ENCODE measurements at places on chromosomes 4 and X. TPM values are rescaled to one million over a fixed set of nuclear protein-coding genes. Genes with fewer than 3 reads are reported as not detected.

DNA sequence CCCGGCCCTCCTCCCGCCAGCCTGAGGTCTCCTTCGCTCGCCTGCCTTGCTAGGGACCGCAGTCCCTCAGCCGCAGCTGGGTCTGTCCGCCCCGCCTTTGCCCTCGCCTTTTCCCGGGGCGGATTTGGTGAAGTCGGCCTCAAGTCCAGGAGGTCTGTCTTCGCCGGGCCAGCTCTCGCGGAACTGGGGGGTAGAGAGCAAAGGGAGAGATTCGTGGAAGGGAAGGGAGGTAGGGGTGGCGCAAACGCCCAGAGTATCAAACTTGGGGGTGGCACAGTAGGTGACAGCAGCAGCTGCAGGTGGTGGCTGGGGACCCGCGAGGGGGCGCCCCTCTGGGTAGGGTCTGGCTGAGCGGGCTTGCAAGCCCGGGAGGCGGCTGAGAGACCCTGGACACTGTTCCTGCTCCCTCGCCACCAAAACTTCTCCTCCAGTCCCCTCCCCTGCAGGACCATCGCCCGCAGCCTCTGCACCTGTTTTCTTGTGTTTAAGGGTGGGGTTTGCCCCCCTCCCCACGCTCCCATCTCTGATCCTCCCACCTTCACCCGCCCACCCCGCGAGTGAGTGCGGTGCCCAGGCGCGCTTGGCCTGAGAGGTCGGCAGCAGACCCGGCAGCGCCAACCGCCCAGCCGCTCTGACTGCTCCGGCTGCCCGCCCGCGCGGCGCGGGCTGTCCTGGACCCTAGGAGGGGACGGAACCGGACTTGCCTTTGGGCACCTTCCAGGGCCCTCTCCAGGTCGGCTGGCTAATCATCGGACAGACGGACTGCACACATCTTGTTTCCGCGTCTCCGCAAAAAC, at the start of gene NPY2R:
Gene NPY2R, plus strand, starts transcription at position 379 of the 797 bp plus-strand sequence. CDS start 5,304 bp downstream, outside the sequence.
- H3K4me3 ChIP-seq, result peak within 1 kb of the TSS; percentile 89
- DNase-seq, result peak; percentile 78
- no peak within 1 kb of the TSS for H3K27ac ChIP-seq
- H3K27me3 ChIP-seq, result peaks cover 7% of the 10 kb centered on the region
- H3K4me1 ChIP-seq, result no peaks in the 10 kb centered on the region
- no peaks in the 10 kb centered on the region for H3K36me3 ChIP-seq

DNA sequence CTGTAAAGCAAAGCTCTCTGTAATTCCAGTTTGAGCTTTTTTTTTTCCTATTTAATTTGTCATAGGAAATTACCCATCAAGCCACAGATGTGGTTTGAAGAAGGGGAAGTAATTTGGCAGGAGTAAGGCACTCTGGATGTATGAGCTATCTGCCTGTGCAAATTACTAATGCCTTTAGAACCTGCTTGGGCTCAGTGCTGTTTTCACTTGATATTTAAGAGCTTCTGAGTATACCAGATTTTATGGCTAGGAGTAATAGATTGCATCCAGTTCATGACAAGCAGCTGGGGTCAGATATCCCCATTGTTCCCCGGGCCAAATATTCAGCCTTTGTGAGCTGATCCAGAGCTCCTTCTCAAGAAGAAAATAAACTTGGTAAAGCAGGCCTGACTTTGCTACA, 89.1 kb downstream of the DCAF8L2 start:
- H3K36me3 ChIP-seq, result no peaks in the 10 kb centered on the region
- no peaks in the 10 kb centered on the region for H3K27me3 ChIP-seq
- no peak for DNase-seq
- no peaks in the 10 kb centered on the region for H3K4me1 ChIP-seq
- no peak overlapping the region for H3K27ac ChIP-seq

- no peaks in the 10 kb centered on the region for H3K27me3 ChIP-seq
- no peaks in the 10 kb centered on the region for H3K4me1 ChIP-seq
- H3K27ac ChIP-seq, result no peak within 1 kb of the TSS
- H3K4me3 ChIP-seq, result peak within 1 kb of the TSS; percentile 51
- H3K36me3 ChIP-seq, result peaks cover 8% of the 10 kb centered on the region
Measured at GRCh38 chrX:10156199-10157031, at the start of gene CLCN4. CLCN4 (plus strand) TSS chrX:10156975; CDS start chrX:10185033, 28,058 bp downstream.

- H3K36me3 ChIP-seq, result no peaks in the 10 kb centered on the region
- no peak for DNase-seq
- no peak overlapping the region for H3K4me3 ChIP-seq
- H3K27ac ChIP-seq, result no peak overlapping the region
- H3K4me1 ChIP-seq, result peaks cover 10% of the 10 kb centered on the region
Measured at GRCh38 chr4:85676850-85677590, 202.1 kb downstream of the ARHGAP24 start.

DNA sequence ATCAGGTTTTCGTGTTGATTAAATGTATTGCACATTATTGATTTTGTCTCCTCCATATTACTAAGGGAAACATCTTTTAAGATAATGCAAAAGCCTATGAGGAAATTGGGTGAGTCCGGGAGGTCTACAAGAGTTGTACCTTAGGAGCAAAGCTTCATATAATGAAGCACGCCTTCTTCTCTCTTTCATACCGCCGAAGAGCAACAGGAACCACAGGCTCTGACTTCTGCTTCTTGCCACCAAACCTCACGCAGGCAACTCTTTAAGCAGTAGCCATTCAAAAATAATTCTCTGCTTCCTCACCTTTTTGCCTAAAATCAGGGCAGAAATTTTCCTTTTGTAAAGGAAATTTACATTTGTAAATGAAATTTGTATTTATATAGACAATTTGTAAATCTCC, 139.6 kb downstream of the SPRY1 start:
- H3K27me3 ChIP-seq, result no peaks in the 10 kb centered on the region
- no peak for DNase-seq
- H3K4me1 ChIP-seq, result no peaks in the 10 kb centered on the region

- H3K4me3 ChIP-seq, result no peak overlapping the region
- no peaks in the 10 kb centered on the region for H3K4me1 ChIP-seq
- H3K36me3 ChIP-seq, result peaks cover 10% of the 10 kb centered on the region
Measured at GRCh38 chr4:1470816-1471442, 64.7 kb upstream of the NKX1-1 start.

DNA sequence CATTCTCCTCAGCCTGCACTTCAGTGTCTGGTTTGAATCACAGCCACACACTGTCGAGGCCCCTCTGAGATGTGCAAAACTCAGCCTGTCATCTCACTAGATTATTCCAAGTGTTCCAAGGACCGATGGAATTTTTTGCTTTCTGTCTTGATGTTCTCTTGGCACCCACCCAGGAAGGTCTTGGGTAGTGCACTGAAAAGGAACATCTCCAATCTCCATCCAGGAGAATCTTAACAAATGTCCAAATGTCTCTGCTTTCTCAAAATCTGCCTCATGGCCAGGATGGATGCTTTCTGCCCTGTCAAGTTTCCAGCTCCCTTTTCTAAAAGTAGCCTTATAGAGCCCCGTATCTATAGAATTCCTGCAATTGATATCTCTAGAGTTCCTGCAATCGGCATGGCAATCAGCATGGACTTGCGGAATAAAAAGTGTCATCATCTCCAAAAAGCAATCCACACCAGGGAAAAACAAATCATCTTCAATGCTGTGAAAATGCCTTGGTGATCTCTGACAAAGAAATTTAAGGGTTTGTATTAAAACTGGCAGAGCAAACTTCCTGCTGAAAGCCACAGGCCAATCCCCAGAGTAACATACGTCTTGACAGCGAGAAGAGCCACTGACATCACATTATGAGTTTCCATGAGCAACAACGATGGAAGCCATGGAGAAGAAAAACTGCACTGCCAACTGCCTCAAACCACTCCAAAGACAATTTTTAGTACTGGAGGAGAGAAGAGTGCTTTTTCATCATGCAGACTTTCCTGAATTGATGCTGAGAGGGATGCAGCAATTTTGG, 215.3 kb upstream of the FAM9B start:
- H3K36me3 ChIP-seq, result peaks cover 36% of the 10 kb centered on the region
- peaks cover 2% of the 10 kb centered on the region for H3K4me1 ChIP-seq
- DNase-seq, result no peak
- no peak overlapping the region for H3K27ac ChIP-seq
- H3K4me3 ChIP-seq, result no peak overlapping the region

GRCh38 chr4:47289805-47290204, 173.7 kb downstream of the COMMD8 start:
- H3K27ac ChIP-seq, result no peak overlapping the region
- no peaks in the 10 kb centered on the region for H3K27me3 ChIP-seq
- H3K4me3 ChIP-seq, result no peak overlapping the region
- no peak for DNase-seq
- H3K4me1 ChIP-seq, result no peaks in the 10 kb centered on the region

GRCh38 chr4:152073351-152074087, 312.7 kb upstream of the GATB start:
- no peaks in the 10 kb centered on the region for H3K27me3 ChIP-seq
- H3K4me1 ChIP-seq, result no peaks in the 10 kb centered on the region
- H3K36me3 ChIP-seq, result no peaks in the 10 kb centered on the region
- no peak for DNase-seq
- no peak overlapping the region for H3K27ac ChIP-seq

GRCh38 chrX:30643313-30643821, 9.9 kb upstream of the GK start:
- H3K27me3 ChIP-seq, result no peaks in the 10 kb centered on the region
- DNase-seq, result no peak
- no peaks in the 10 kb centered on the region for H3K4me1 ChIP-seq

DNA sequence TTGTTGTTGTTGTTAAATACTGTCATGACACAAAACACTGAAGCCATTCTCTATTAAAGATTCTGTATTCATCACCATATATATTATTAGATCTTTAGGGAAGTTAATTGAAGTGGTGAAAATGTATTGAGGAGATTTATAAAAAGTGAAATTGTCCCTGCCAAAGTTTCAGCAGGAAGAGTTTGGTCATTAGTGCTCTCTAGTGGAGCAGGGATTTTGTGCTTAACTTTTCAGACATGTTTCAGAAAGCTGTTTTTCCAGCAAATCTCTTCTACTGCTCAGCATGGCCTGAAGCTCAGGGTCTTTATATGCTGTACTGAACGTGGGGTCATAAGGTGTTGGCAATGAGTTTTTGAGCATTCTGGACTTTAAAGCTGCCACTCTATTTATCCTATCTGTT, 36.7 kb upstream of the CXXC4 start:
- no peak overlapping the region for H3K27ac ChIP-seq
- no peaks in the 10 kb centered on the region for H3K27me3 ChIP-seq
- H3K36me3 ChIP-seq, result no peaks in the 10 kb centered on the region
- no peak for DNase-seq

DNA sequence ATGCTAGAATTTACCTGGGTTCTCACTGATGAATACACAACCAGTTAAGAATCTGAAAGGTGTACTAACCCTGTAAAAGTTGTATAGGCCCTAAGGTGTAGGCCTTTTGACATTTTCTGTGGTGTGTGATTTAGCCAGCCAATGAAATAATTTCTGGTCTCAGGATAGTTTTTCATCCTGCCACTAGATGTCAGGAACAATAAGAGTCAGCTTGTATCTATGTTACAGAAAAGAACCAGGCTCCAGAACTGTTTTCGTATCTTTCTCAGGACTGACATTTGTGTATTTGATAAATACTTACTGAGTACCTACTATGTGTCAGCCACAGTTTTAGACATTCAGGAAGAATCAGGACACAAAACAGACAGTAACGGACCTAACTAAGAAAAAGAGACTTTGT, 673.6 kb upstream of the TENM3 start:
- no peak for DNase-seq
- no peaks in the 10 kb centered on the region for H3K4me1 ChIP-seq
- H3K27ac ChIP-seq, result no peak overlapping the region
- no peak overlapping the region for H3K4me3 ChIP-seq
- H3K36me3 ChIP-seq, result no peaks in the 10 kb centered on the region

GRCh38 chr4:85967872-85968271, 392.0 kb downstream of the MAPK10 start:
- no peaks in the 10 kb centered on the region for H3K27me3 ChIP-seq
- no peaks in the 10 kb centered on the region for H3K36me3 ChIP-seq
- H3K27ac ChIP-seq, result no peak overlapping the region
- H3K4me3 ChIP-seq, result no peak overlapping the region
- no peaks in the 10 kb centered on the region for H3K4me1 ChIP-seq

DNA sequence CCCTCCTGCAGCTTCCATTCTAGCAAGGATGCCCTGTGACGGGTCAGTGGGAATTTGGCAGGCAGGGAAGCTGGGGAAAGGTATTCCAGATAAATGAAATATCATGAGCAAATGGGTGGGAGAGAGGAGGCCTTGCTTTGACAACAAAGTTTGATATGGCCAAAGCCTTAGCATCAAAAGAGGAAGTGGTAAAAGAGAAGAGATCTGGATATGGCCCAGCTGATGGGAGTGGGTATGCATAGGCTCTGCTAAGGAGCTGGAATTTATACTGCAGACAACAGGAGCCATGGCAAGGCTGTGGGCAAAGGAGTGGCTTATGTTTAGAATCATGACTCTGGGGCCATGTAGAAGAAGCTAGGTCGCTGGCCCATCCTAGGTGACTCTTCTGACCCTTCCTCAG, 89.2 kb downstream of the PJA1 start:
- H3K4me1 ChIP-seq, result no peaks in the 10 kb centered on the region
- H3K27ac ChIP-seq, result no peak overlapping the region
- DNase-seq, result no peak
- H3K27me3 ChIP-seq, result no peaks in the 10 kb centered on the region

DNA sequence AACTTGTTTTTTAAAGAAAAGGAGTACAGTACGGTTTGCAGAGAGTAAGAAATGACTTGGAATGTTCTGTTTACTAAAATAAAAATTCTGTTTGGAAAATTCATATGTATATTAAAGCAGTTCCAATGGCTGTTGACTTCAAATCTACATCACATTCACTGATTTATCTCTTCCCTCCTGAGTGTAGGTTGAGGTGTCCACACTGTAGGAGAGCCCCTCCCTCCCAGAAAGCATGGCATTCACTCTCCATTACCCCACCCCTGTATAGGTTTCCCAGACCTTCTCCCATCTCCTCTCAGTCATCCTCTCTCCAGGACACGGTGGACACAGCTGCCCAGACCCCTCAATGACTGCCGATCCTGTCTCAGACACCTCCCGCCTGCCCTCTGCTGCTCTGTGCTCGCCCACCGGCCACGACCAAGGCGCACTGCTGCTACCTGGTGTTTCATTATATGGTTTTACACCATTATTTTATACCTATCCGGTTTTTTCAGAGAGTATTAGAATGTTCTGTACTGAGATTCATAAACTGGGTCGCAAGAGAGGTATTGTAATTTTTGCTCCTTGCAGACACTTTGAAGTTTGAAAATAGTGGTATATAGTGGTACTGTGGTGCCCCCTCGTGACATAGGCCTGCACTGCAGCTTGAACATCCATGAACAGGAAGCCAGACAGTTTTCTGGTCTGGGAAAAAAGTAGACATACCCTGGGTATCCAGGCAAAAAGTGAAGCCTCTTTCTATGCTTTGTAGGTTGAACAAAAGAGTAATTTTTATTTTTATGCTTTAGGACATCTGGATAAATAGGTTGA, 38.8 kb upstream of the BEX4 start:
- no peak overlapping the region for H3K27ac ChIP-seq
- H3K27me3 ChIP-seq, result no peaks in the 10 kb centered on the region
- peak; percentile 46 for DNase-seq
- H3K4me3 ChIP-seq, result peak overlapping the region; percentile 40
- H3K36me3 ChIP-seq, result no peaks in the 10 kb centered on the region

Gene PRRG3
- total RNA-seq, result 4.9 TPM

Gene USP17L28
- not detected for total RNA-seq

Gene SLC25A14
- 11.7 TPM for total RNA-seq

Gene CXCL8
- not detected for total RNA-seq

Gene ESX1
- not detected for total RNA-seq

Gene CFAP97
- 36.1 TPM for total RNA-seq

Gene SH3RF1
- total RNA-seq, result 15.3 TPM

Gene FAM9C
- total RNA-seq, result 0.09 TPM

Gene MGAT4D
- not detected for total RNA-seq

Gene H2BW2
- total RNA-seq, result not detected

Gene IL1RAPL1
- 0.33 TPM for total RNA-seq

Gene BCAP31
- 138 TPM for total RNA-seq

Gene TEC
- 1.7 TPM for total RNA-seq

Gene EXOC1L
- total RNA-seq, result not detected

Gene TMEM156
- not detected for total RNA-seq

Gene NEIL3
- 8.3 TPM for total RNA-seq

All from H9 (cell line).